ENCODE measurements at places on chromosomes 2 and 18.

DNA sequence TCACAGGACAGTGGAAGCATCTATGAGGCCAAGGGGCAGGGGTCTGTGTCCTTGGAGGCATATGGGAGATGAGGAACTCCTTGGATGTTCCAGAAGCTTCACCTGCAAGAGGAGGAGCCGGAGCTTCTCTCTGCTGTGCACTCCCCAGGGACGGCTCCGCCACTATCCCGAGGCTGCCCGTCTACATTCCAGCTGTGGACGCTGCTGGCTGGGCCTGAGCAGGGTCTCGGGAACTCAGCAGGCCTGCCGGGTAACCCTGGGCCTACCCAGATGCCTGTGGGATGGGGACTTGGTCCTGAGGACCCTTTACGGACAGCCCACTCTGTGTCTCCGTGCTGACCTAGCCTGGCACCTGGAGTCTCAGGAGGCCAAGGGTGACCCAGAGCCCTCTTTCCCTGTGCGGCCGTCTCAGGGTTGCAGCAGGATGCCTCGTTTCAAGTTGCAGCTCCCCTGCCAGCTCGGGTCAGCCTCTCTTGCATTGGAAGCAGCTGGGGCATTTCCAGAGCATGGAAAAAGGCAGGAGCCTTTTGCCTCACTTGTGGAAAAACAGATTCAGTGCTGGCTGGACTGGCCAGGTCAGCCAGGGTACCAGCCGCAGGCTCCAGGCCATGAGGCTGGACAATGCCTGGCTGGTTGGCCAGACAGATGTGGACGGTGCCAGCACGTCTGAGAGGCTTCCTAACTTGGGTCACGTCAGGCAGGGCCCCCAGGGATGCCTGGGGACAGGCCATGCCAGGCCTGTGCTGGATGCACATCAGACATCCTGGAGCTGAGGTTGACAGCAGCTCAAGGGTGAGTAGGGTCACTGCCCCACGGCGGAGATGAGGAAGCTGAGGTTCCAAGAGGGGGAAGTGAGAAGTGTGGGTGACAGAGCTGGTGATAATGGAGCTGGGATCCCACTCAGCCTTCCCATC, 41.5 kb downstream of the SCTR start:
- no peak for DNase-seq

DNA sequence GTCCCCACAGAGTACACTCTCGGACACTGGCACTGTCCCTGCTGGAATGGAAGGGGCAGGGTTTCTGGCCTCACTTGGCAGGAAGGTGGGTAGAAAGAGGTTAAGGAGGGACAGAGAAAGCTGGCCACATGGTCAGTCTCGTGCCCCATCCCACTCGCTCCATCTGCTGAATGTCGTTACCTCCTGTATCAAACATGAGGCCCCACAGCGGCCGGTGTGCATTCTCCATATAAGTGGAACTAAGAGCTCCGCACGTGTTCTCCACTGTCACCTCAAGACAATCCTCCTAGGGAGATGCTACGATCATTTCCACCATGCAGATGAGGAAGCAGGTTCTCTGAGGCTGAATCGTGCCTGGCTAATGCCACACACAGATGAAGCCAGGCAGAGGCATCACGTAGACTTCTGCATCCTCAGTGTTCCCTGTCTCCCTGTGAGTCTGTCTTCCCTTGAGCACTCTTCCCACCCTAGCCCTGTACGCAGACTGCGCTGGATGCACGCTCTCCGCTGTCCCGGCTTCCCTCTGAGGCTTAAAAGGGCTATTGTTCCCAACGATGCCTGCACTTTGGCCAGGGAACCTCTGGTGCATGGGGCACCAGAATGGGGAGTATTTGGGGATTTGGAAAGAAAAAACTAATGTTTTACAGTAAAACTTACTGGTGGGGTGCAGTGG, 35.1 kb downstream of the MAL start:
- DNase-seq: no peak

DNA sequence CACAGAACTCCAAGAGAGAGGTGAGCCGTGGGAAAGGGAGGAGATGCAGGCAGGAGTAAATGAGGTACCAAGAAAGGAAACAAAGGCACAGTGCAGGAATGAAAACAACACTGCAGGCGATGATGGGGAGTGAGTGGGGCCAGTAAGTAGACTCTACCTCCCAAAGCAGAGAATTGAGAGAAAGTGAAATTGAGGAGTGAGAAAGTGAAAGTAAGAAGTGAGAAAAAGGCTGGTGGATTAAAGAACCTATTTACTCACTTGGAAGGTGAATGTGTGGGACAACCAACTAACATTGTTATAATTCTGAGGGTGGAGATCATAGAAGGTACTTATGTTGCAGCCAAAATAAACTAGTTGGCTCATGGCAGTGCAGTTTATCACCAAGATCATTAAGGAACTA, 193.1 kb upstream of the TMEM200C start:
- DNase-seq: no peak

- no peak for DNase-seq
These were observed 42.8 kb downstream of the ATOH8 start for GRCh38 chr2:85796341-85797262.

DNA sequence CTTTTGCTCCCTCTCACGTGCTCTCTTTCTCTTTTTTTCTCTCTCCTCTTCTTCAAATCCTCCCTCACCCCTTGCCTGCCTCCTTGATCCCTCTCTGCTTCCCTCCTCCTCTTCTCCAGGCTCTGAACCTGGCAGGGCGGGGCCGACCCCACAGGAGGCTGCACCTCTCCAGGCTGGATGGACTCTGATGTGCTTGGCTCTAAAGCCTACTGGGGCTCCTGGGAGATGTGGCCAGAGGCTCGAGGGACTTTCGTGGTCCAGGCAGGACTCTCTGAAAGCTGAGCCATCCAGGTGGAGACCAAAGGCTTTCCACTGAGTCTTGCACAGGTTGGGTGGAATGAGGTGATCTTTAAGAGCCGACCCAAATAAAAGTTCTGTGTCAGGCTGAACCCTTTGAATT, 25.4 kb downstream of the DYSF start:
- DNase-seq: no peak

DNA sequence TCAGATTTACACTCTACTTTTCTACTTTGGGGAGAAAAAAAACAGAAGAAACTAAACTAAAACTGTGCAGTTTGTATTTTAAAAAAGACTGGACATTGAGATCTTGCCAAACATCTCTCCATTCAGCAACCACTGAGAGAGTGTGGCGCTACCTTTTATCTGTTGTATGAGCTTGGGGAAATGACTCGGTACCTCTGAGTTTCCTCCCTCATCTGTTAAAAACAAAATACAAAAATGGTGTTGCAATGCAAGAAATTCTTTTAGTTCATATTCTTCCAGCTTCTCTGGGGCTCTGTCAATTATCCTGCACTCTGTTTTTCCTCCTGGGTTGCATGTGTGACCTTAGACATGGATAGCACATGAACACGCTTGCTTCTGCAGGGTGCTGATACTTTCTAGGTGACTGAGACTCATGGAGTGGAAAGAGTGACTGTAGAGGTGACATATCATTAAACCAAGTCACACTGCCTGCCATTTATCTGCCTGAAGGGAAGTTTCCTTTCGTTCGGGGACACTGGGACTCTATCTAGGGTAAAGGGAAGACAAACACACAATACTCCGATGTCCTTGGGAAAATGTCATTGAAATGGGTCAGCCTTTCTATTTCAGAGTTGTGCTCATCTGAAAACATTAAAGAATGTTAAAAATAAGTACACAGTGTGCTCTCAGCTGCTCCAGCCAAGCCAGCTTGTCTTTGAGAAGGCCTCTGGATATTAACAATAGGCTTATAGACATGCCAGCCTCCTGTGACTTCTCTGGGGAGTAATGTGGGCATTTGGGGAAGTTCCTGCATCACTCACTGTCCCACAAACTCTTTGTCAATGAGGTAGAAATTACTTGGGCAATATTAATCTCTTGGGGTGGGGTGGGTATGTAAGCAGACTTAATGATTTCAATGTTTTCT, 91.4 kb downstream of the TRIB2 start:
- no peak for DNase-seq

- no peak for DNase-seq
These were observed 90.1 kb upstream of the ARL5A start for GRCh38 chr2:151918308-151918707.

- DNase-seq: no peak
These were observed at the start of gene AQP4 for GRCh38 chr18:26865557-26865956. TSS of gene AQP4 (minus strand) at chr18:26865707. CDS start at chr18:26865689, 18 bp downstream.

- no peak for DNase-seq
These were observed 47.5 kb upstream of the ROCK2 start for GRCh38 chr2:11391942-11392266.

GRCh38 chr2:16647992-16648617, 17.5 kb downstream of the CYRIA start:
- no peak for DNase-seq

- DNase-seq: no peak
These were observed 74.2 kb downstream of the SH3BP4 start for GRCh38 chr2:235025800-235026536.

DNA sequence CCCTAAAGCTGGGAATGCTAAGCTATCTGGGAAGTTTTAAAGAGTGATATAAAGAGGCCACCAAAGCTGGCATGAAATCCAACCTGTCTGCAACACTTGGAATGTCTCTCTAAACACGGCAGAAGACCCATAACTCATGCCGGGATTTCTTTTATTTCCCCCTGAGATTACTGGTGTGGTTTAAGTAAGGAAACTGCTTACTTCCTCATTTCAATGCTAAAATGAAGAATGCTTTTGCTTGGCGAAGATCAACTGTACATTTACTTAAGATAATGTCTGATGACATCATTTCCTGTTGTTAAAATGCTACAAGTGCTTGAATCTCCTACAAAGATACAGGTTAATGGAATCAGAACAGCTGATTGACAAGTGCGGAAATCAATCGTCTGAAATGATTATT, 353.8 kb upstream of the SALL3 start:
- DNase-seq: no peak

GRCh38 chr2:47031909-47032668, 116.5 kb upstream of the MCFD2 start:
- no peak for DNase-seq

GRCh38 chr2:176449852-176450251, 180.6 kb downstream of the MTX2 start:
- DNase-seq: no peak

GRCh38 chr2:71548646-71549425, 95.5 kb downstream of the DYSF start:
- DNase-seq: peak; percentile 78

GRCh38 chr2:25673300-25674076, at the start of gene DTNB:
TSS of gene DTNB (minus strand) at chr2:25673577. CDS start at chr2:25652660, 20,917 bp downstream.
- peak; percentile 83 for DNase-seq

DNA sequence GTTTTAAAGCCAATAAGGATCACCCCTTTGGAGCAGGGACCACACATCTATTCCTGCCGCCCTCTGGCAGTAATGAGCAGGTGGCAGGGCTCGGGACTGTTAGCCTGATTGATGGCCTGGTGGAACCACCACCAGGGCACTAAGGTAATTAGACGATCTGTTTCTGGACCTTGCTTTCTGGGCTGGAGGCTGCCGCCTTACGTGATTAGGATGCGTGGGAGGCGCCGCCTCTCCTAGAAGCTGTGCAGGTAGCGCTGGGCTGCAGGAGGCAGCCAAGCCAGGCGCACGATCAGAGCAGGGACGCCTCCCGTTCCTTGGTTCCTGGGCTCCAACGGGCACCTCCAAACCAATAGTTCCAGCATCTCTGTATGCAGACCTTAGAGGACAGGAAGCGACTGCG, 242.6 kb upstream of the RAB12 start:
- DNase-seq: no peak
